ENCODE measurements at places on chromosomes 7 and 10.

DNA sequence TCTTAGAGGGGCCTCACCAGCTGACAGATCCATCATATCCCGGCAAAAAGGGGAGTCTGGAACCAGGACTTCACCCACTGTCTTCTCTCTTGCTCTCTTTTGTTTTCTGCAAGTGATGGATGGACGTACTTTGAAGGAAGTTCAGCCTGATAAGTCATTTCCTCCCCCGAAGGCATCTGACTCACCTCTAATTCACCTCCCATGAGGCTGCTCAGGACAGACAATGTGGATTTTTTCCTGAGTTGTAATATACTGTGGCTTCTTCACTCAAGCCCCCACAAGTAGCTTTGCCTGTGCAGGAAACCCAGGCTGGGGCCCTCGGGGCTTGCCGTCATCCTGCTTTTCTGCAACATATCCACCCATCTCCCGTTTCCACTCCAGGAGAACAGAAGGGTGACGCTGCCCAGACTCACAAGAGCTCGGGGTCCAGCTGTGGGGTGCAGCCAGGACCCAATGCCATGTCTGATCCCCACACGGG, 70.4 kb downstream of the ASB13 start:
- no peak for DNase-seq
- no peaks in the 10 kb centered on the region for H3K4me1 ChIP-seq
- H3K36me3 ChIP-seq, result no peaks in the 10 kb centered on the region
- no peak overlapping the region for H3K27ac ChIP-seq

DNA sequence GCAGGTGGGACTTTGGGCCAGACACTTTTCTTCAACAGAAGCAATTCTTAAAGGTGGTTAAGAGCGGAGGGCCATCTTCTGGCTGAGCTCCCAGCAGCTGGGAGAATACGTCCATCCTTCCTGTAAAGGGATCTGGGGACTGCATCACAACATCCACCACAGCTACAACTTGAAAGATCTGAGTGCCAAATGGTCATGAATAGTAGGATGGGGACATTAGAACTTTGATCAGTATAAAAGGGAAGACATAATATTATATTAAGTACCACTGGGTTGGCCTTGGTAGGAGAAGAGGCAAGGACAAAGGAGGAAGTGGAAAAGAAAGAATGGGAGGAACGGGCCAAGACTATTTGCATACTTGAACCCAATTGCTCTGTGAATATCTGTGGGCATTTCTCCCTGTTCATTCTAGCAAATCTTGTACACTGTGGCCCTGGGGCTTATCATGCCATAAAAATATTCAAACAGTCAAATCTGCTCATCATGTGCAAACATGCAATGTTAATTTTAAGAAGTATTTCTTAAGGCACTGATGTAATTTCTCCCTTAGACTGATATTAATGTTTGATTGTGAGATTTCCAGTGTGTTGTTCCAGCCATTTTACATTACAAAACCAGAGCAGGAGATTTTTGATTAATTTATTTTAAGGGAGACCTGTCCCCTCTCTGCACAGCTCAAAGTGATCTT, 65.5 kb upstream of the CREB5 start:
- H3K4me3 ChIP-seq, result no peak overlapping the region
- no peak for DNase-seq
- H3K4me1 ChIP-seq, result no peaks in the 10 kb centered on the region

DNA sequence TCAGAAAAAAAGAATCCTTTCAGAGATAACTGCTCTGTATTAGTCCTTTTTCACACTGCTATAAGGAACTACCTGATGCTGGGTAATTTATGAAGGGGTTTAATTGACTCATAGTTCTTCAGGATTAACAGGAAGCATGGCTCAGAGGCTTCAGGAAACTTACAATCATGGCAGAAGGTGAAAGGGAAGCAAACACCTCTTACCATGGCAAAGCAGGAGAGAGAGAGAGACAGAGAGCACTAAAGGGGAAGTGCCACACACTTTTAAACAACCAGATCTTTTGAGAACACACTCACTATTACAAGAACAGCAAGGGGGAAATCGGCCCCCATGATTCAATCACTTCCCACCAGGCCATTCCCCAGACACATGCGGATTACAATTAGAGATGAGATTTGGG, 114.2 kb downstream of the TES start:
- H3K4me1 ChIP-seq, result peaks cover 6% of the 10 kb centered on the region
- H3K27me3 ChIP-seq, result no peaks in the 10 kb centered on the region
- H3K4me3 ChIP-seq, result no peak overlapping the region
- no peak overlapping the region for H3K27ac ChIP-seq

DNA sequence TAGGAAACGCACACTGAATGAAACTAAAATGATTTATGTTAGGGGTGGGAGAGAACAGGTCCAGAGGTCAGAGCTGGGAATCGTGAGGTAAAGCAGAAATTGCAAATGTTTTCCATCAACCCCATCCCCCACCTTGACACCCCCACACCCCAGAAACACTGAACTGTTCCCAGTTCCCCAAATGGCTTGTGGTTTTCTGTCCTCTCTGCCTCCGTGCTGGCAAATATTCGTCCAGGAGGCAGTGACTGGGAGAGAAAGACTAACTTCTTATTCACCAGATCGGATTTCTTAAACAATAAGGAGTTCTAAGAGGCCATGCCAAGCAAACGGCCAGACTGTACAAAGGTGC, 730 bp upstream of the RASSF4 start:
- no peak for DNase-seq
- peak overlapping the region; percentile 96 for H3K27ac ChIP-seq
- peaks cover 38% of the 10 kb centered on the region for H3K4me1 ChIP-seq
- peak overlapping the region; percentile 83 for H3K4me3 ChIP-seq
- H3K27me3 ChIP-seq, result no peaks in the 10 kb centered on the region

GRCh38 chr7:46033592-46033991, 112.5 kb upstream of the IGFBP3 start:
- H3K27ac ChIP-seq, result no peak overlapping the region
- H3K36me3 ChIP-seq, result no peaks in the 10 kb centered on the region
- no peaks in the 10 kb centered on the region for H3K4me1 ChIP-seq

DNA sequence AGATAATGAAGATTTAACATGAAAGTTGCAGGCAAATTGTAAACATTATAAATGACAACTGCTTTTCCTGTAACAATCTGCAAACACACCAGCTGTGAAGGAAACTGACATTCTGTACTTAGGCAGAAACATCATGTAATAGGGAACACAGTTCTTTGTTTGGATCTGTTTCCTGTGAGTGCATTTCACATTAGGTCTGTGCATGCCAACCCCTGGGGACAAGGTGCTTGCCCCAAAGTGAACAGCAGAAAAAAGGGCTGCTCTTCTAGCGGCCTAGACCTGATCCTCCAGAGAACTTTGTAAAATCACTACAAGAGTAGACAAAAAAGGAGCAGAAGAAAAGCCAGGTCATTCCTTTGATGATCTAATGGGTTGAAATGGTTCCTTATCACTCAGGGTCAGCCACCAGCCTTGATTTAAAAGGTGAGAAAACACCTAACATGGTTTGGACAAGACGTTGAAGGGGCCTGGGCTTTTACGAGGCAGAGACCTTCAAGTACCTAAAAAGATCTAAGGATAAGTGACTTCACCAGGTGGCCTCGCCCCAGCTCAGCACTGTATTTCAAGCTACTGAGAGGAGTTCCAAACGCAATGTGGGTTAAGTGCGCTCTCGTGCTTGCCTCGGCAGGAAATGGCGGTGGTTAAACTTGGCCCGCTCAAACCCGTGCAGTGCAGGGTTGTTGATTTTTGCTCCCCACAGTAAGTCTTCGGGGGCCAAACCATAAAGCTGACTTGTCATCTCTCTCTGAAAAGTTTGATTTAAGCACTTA, 249.7 kb downstream of the CREB5 start:
- no peak overlapping the region for H3K4me3 ChIP-seq
- no peaks in the 10 kb centered on the region for H3K27me3 ChIP-seq
- no peaks in the 10 kb centered on the region for H3K36me3 ChIP-seq
- no peak for DNase-seq
- H3K27ac ChIP-seq, result no peak overlapping the region
- no peaks in the 10 kb centered on the region for H3K4me1 ChIP-seq

- H3K27me3 ChIP-seq, result no peaks in the 10 kb centered on the region
- no peaks in the 10 kb centered on the region for H3K4me1 ChIP-seq
- H3K36me3 ChIP-seq, result no peaks in the 10 kb centered on the region
- H3K4me3 ChIP-seq, result no peak overlapping the region
- no peak overlapping the region for H3K27ac ChIP-seq
Observed at GRCh38 chr7:1883031-1883761, 213.1 kb downstream of the ELFN1 start.

GRCh38 chr10:115861455-115861854, 411.6 kb downstream of the GFRA1 start:
- no peaks in the 10 kb centered on the region for H3K4me1 ChIP-seq
- no peak for DNase-seq
- H3K4me3 ChIP-seq, result no peak overlapping the region
- H3K36me3 ChIP-seq, result no peaks in the 10 kb centered on the region

- H3K27me3 ChIP-seq, result peaks cover 4% of the 10 kb centered on the region
- H3K4me3 ChIP-seq, result no peak overlapping the region
- no peak for DNase-seq
- no peaks in the 10 kb centered on the region for H3K4me1 ChIP-seq
- H3K27ac ChIP-seq, result no peak overlapping the region
Observed at GRCh38 chr7:134327896-134328295, 11.2 kb upstream of the SLC35B4 start.

DNA sequence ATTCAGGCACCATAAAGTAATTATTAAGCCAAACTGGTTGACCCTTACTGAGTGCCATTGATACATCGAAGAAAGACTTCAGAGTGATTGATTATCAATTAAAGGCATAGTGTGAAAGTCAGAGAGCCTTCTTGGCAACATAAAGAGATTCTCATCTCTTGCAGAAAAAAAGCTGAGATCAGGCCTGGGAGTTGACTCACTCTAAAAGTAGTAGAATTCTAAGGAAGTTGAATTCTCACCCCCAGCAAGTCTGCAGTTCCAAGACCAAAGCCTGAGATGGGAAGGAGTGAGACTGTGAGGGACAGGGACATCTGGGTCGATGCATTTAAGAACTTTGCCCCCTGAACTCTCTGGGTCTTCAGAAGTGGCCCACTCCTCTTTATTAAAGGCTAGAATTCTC, 21.6 kb upstream of the ERCC6 start:
- H3K27ac ChIP-seq, result no peak overlapping the region
- H3K4me3 ChIP-seq, result no peak overlapping the region
- H3K4me1 ChIP-seq, result no peaks in the 10 kb centered on the region
- no peaks in the 10 kb centered on the region for H3K27me3 ChIP-seq

GRCh38 chr10:8095959-8096358, 41.5 kb downstream of the GATA3 start:
- no peaks in the 10 kb centered on the region for H3K4me1 ChIP-seq
- H3K4me3 ChIP-seq, result no peak overlapping the region
- no peak overlapping the region for H3K27ac ChIP-seq

DNA sequence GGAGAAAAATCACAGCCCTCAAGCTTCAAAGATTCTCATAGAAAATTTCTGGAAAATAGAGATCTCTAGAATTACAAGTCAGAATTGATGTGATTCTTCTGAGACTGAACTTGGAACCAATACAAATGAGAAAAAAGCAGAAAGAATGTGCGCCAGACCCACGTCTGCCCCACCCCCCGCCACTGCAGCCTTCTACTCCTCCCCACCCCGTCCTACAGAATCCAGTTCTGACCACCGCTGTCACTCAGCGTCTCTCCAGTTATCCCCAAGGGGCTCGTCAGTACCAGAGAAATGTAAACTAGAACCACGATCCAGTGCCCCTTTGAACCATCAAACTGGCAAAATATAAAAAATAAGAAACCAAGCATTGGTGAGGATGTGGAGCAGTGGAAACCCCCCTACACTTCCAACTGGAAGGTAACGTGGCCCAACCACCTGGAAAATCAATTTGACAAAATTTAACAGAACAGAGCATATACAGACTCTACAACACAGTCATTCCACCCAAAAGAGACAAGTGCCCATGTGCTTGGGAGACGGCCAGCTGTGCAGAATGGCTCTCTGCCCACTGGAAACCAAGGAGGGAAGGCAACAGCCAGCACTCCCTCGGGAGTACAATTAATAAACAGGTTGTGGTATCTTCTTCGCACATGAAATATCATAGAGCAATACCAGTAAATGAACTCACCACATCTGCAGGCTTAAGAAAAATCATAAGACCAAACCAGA, 397.9 kb downstream of the TNS3 start:
- no peak overlapping the region for H3K27ac ChIP-seq
- H3K4me3 ChIP-seq, result no peak overlapping the region
- H3K27me3 ChIP-seq, result no peaks in the 10 kb centered on the region
- no peaks in the 10 kb centered on the region for H3K4me1 ChIP-seq
- no peaks in the 10 kb centered on the region for H3K36me3 ChIP-seq

DNA sequence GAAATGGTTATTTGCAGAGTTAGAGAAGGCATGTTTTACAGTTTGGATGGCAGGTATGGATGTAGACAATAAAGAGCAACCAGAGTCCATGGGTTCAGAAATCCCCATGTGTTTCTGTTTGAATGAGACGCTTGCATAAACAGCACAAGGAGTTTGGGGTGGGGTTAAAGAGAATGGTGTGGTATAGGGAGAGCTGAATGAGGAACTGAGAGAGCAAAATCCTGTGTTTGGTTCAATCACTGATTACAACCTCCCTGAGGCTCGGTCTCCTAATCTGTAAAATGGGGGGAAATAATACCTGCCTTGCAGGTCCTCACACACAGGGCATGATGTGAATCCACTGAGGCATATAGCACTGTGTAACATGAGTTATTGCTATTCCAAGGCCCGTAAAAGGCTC, 23.7 kb downstream of the CAV1 start:
- H3K4me3 ChIP-seq, result no peak overlapping the region
- H3K27ac ChIP-seq, result no peak overlapping the region
- H3K4me1 ChIP-seq, result peaks cover 4% of the 10 kb centered on the region
- H3K27me3 ChIP-seq, result no peaks in the 10 kb centered on the region
- DNase-seq, result no peak

DNA sequence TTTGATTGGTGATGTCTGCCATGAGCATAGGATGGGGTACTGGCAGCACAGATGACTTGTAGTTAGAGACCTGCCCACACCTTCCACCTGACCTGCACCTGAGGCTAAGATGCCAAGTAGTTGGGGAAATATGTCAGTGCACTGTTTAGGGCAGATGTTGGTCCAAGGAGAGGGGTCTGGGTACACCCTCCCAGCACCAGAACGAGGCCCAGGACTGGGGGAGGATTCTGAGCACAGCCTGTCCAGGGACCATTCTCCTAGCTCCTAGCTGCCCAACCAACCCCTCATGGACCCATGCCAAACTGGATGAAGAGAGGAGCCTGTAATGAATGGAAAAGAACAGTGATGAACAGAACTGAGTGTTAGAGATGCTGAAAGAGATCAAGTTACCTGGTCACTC, 28.0 kb downstream of the FRMPD2 start:
- H3K27me3 ChIP-seq, result no peaks in the 10 kb centered on the region
- no peak overlapping the region for H3K27ac ChIP-seq

DNA sequence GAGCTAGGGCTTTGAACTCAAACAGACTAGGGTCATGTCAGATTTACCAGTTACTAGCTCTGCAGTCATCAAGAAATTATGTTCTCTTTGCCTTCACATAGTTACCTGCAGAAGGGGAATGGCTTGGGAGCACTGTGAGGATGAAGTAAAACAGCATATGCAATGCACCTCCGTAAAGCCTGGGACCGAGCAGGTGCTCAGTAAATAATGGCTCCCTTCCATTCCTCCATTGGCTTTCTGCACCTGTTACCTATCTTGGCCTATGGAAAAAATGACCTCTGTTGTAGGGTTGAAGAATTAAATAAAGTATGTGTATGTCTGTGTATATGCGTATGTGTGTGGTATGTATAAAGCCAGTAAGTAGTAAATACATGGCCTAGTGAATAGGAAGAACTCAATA, 78.8 kb downstream of the PDE1C start:
- no peaks in the 10 kb centered on the region for H3K27me3 ChIP-seq
- H3K27ac ChIP-seq, result no peak overlapping the region
- no peaks in the 10 kb centered on the region for H3K4me1 ChIP-seq
- H3K36me3 ChIP-seq, result no peaks in the 10 kb centered on the region

All from upper lobe of right lung (tissue), 1 donor.